ENCODE measurements at places on chromosomes 1 and 21.

DNA sequence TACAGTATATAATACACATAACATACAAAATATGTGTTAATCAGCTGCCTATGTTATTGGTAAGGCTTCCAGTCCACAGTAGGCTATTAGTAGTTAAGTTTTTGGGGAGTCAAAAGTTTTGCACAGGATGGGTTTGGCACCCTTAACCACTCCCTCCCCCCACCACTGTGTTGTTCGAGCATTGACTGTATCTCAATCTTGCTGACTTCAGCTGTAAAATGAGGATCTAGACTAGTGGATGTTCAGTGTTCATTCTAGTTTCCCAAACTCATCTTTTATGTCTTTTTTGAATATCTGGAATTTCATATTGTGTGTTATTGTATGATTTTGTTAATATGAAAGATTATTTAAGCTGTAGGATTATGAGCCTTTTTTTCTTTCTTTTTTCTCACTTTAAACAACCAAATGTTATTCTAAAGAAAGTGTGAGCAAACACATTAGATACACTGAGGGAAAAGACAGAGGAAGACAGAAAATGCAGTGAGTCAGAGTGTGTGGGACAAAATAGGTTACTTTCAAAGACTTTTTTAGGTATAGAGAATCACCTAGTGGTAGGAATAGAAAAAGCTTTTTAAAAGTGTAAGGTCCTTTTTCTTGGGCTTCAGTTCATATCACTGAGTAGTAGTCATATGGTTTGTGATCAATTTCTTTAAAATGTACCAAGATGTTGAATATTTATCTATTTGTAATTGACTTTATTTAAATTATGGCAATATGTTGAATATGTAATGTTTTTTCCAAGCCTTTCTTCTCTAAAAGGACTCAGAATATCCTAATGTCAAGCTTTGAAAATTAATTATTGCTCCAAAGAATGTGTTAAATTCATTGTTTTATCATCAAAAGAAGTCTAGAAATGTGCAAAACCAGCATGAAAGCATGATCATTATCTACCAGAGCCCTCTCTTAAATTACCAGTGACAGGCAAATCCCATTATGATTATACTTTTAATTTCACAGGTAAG lies 17.9 kb upstream of the CENPF start:
- no peak for DNase-seq

DNA sequence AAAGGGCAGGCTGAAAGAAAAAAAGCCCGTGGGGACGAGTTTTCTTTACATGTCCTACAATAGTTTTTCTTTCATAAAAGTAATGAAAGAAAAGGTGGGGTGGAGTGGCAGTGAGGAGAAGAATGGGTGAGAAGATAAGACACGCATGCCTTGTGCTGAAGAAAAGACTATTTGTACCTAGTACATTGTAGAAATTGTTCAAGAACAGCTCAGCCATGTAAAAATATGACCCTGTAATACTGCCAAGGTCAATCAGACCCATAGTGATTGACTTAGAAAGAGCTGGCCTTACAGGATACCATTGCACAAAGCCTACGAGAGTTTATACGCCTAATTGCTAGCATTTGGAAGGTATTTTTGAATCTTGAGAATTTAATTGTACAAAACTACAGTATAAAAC lies 126.0 kb upstream of the NRIP1 start:
- no peak for DNase-seq

DNA sequence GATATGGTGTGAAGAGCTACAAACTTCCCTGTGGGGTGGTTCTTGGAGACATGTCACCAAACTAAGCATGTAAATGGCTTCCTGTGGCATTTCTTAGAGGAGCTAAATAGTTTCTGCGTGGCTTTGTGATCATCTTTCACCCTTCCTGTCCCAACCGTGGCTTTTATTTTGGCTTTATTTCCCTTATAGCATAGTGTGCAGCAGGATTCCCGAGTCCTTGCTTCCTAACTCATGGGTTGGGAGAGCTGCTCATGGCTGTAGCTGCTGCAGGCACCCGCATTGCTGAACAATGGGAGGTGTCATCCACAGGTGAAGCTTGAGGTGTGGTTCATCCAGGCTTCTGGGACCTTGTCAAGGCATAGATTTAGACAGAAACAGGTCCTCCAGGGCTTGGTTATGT lies 192.0 kb downstream of the SDCCAG8 start:
- DNase-seq: no peak

GRCh38 chr1:234655328-234656069 lies 45.5 kb upstream of the IRF2BP2 start:
- no peak for DNase-seq

DNA sequence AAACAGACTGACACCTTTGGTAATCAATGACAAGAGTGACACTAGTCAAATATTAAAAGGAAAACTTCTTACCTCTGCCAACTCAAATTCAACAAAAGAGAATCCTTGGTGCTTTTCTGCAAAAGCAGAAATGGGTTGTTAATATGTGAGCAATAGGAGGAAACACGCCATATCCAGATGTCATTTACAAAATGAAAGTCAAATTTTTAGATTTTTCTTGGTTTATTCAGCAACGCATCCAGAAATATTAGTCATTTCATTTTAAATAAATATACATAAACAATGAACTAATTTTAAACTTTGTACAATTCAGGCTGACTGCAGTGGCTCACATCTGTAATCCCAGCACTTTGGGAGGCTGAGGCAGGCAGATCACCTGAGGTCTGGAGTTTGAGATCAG lies 22.3 kb downstream of the PABPC4 start:
- DNase-seq: no peak

GRCh38 chr1:246427611-246428010 lies 79.5 kb downstream of the SMYD3 start:
- DNase-seq: no peak

- no peak for DNase-seq
Observed at GRCh38 chr1:206803221-206803730, 31.0 kb upstream of the IL10 start.

DNA sequence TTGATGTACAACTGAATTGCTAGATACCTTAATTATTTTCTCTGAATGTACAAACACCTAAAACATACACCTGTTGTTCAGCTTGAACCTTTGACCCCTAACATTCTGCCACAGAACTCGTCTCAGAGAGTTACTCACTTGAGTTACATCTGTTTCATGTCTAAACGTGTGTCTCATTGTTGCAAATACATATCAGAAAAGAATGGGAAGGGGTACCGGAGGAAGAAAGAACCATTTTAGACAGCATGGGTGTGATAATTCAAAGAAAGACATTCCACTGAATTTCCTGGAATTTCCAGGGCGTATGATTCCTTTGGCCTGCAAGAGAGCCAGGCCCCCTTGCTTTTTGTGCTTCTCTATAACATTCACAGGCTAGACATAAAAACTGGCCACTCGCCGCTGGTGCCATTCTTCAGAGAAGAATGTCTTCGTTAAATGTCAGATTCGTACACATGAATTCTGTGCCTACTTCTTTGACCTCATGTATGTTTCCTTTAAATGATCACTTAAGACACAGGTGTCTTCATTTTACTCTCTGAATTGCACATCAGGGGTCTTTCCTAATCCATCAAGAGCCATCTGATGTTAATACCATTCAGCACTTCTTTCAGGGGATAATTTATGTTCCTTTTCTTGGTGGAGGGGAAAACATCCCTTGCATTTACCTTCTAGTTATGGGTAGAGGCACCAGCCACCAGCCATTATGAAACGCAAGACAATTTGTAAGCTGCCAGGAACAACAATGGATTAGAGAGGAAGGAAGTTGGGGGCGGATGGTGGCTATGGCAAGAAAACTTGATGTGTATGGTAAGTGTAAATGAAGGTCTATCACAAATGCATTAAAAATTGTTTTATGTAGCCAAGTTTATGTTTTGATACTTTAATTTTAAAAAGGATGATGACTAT lies 12.7 kb downstream of the ATF3 start:
- no peak for DNase-seq

DNA sequence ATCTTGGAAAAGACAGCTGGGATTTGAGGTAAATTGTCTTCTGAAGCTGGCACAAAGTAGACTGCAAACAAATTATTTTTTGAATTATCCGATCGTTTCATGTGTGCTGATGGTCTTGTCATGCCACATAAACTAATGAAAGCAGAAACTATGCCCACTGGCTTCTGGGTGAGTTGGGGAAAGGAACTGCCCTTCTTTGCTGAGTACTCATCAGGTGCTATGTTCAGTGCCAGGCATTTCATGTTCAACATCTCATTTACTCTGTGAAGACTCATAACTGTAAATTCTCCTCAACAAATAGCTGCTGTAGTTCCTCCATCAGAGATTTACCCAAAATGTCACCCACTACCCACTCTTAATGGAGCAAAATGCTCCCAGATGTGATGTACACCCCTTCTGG lies 1.2 kb downstream of the TRIT1 start:
- DNase-seq: no peak

DNA sequence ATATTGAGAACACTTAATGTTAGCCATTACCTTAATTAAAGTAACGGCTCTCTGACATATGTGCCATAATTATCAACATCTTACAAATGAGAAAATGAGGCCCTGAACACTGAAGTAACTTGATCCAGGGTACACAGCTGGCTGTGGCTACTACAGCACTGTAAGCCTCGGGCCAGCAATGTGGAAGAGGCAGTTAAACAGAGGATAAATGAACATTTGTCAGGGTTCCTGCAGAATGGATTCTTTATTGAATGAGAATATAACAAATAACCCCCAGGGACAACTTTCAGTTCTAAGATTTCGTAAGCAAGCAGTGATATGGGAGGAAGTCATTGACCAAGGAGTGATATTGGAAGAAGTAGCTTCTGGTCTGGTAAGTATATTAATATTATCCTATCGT lies 70.5 kb upstream of the SCYL3 start:
- DNase-seq: no peak

GRCh38 chr1:227062306-227062705 lies 122.2 kb downstream of the COQ8A start:
- DNase-seq: no peak

DNA sequence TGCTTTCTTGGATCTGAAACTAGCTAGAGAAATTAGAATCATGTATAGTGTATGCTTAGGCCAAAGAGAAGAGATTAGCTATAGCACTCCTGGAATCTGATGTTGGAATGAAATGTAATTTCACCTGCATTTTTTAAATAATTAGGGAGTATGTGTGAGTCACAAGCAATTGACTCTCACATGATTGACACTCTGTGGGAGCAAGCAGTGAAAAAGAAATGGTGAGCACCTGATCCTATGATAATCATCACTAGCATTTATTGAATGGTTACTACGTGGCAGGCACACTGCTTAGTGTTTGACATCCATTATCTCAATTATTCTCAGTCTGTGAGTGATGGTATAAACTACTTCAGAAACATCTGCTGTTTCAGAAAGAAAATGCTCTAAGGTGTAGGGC lies 176.6 kb downstream of the NRIP1 start:
- DNase-seq: no peak

DNA sequence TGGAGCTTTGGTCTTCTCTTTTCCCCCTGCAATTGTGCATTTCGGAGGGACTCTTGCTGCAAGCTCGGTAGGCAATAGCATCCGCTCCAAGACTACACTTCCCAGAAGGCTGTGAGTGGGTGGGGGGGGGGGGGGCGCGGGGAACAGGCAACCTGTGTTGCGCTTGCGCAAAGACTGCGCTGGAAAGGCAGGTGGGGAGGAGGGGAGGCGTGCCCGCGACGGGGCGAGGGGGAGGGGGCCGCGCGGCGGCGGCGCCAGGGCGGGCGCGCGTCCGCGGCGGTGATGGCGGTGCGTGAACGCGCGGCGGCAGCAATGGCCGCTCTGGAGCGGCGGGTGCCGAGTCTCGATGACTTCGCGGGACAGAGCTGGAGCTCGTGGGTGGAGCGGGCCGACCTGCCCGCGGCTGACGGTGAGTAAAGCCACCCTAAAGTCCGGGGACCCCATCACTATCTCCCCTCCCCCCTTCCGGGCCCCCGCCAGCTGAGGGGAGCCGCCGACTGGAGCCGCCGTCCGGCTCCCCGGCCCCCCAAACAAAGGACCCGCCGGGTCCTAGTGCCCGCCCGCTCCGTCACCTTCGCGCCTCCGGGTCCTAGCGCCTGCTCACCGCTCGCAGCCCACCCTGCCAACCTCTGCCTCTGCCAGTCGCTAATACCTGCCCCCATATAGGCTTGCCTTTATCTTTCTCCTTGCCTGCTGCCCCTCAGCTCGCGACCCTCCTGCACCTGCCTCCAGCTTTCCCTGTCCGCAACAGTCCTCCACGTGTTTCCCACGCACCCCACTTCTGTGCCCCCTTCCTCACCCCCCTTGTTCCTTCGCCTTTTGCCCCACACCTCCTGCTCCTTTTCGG lies at the start of gene ATXN7L2:
TSS of gene ATXN7L2 (plus strand) at position 234 of the 847 bp plus-strand sequence. CDS start at position 283, 49 bp downstream.
- peak; percentile 98 for DNase-seq

DNA sequence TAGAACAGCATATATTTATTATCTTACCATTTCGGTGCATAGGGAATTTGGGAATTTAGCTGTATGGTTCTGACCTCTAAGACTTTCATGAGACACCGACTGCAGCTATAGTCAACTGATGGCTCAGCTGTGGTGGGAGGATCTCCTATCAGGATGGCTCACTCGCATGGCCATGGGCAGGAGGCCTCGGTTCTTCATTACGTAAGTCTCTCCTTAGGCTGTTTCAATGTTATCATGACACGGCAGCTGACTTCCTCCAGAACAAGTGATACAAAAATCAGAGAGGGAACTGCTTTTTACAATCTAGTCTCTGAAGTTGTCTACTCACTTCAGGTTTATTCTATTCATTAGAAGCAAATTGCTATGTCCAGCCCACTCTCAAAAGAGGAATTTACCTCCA lies 13.3 kb upstream of the CAPN8 start:
- no peak for DNase-seq

Measured in ecto neural progenitor cell (in vitro differentiated cells).